Panc1 (cell line): ENCODE measurements at places on chromosomes 7 and 10. TPM values are rescaled to one million over a fixed set of nuclear protein-coding genes. Genes with fewer than 3 reads are reported as not detected.

SLC16A9 gene
- total RNA-seq = 0.13 TPM

LIPF gene
- total RNA-seq = not detected

HOXA9 gene
- total RNA-seq = not detected

CC2D2B gene
- total RNA-seq = 0.21 TPM

TYW1B gene
- 2.3 TPM for total RNA-seq

NDUFB8 gene
- total RNA-seq = 242 TPM

IKZF1 gene
- 0.77 TPM for total RNA-seq

RELN gene
- total RNA-seq = 0.10 TPM

NDUFA5 gene
- 53.4 TPM for total RNA-seq

EMX2 gene
- not detected for total RNA-seq

PRF1 gene
- not detected for total RNA-seq

- no peak for DNase-seq
Observed at GRCh38 chr7:103551016-103551415, 105.0 kb upstream of the SLC26A5 start.

GRCh38 chr7:81206217-81206616 is 287.4 kb upstream of the SEMA3C start:
- DNase-seq = no peak

DNA sequence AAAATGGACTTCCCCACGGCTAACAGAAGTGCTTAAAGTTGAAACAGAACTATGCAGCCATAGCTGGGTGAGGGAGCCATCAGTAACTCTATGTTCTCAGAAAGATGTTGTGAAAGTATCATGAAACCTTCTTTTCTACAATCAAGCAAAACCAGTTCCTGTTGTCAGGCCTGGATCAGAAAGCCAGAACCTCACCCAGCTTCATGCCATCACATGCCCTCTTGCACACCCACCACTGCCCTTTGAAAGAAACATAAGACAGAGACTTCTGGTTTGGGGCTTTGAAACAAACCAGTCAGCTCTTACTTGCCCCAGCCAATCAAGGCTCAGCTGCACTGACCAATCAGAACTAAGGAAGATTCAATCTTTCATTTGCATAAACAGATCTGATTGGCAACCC is 230.8 kb upstream of the FERD3L start:
- DNase-seq = no peak

DNA sequence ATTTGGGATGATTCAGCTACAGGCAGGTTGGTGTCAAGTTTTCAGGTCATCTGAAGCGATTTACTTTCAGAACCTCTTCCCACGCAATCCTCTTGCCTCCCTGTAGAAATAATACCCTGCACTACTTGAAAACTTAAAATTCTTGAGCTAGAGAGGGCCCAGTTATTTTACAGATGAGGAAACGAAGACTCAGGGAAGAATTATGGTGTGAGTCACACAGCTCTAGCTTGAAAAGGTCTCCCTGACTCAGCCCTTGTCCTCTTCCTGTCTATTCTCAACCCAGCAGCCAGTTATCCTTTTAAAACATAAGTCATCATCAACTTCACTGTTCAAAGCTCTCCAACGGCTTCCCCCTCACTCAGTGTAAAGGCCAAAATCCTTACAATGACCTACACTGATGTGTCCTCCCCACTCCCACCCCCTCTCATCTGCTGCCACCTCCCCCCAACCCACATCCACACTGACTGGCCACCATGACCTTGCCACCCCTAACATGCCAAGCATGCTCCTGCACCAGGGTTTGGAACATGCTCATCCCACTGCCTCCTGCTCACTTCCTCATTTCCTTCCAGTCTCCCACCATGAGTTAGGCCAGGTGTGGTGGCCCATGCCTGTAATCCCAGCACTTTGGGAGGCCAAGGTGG is 3.4 kb downstream of the DNMBP start:
- peak; percentile 92 for DNase-seq

DNA sequence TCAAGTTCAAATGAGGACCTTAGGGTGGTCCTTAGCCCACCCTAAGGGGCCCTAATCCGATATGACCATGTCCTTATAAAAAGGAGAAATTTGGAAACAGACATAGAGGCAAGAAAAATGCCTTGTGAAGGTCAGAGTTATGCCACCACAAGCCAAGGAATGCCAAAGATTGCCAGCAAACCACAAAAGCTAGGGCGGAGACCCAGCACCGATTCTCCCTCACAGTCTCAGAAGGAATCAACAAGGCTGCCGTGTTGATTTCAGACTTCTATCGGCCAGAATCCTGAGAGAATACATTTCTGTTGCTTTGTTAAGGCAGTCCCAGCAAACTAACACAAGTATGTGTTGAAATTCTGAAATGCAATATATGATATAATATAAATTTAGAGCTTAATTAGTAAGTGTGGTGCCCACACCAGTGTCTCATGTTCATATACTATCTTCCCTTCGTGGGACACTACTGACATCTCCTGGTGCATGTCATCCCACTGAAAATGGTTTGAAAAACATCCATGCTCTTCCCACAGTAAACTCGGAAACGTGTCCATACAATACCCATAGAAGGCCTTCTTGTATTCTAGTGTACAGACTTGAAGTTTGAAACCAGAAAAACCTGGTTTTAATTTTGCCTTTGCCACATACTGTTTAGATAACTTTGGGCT is 349.0 kb downstream of the TNS3 start:
- no peak for DNase-seq

- DNase-seq = no peak
Observed at GRCh38 chr10:78383378-78384048, 349.9 kb downstream of the RPS24 start.

DNA sequence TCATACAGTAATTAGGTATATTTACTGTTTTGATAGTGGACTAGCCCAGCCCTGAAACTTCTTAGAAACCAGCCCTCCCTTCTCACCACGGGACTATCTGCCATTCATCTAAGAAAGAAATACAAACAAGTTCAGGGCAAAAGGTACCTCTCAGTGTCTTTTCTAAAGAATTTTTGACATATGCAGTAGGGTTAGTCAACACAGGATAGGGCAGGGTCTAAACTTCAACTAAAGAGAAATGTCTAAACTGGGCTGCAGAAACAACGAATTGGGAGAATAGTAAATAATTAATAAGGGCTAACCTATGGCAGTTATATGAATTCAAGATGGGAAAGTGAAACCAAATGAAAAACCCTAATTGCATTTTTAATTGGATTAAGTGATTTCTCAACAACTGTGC is 496.6 kb downstream of the INHBA start:
- DNase-seq = no peak

- peak; percentile 17 for DNase-seq
Observed at GRCh38 chr7:47938574-47939165, 9.6 kb downstream of the PKD1L1 start.

DNA sequence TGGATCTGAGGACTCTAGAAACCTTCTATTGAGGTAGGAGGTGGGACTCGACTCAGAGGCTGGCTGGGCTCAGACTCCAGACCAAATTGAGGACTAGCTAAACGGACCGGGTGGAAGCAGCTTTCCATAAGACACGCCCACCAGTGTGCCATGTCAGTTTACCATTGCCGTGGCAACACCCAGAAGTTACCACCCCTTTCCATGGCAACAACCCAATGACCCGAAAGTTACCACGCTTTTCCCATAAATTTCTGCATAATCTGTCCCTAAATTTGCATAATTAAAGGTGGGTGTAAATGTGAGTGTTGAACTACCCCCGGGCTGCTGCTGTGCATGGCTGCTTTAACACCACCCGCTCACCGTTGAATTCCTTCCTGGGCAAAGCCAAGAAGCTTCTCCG is 58.9 kb downstream of the MICALL2 start:
- no peak for DNase-seq

DNA sequence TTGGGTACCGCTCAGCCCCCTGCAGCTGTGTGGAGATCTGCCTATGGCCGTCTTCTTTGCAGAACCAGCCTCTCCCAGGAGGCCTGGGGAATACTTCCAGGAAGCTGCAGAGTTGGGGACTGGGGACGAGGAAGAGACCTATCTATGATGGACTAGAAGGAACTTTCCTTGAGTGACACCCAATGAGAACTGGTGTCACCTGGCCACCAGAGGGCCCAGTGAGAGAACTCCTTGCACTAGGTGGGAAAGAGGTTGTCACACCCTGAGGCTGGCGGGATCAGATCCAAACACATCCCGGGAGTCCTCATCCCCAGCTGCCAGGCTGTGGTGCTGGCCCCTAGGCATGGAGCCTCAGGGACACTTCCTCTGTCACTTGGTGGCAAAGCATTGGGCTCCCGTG is 4.9 kb upstream of the GRID2IP start:
- no peak for DNase-seq

DNA sequence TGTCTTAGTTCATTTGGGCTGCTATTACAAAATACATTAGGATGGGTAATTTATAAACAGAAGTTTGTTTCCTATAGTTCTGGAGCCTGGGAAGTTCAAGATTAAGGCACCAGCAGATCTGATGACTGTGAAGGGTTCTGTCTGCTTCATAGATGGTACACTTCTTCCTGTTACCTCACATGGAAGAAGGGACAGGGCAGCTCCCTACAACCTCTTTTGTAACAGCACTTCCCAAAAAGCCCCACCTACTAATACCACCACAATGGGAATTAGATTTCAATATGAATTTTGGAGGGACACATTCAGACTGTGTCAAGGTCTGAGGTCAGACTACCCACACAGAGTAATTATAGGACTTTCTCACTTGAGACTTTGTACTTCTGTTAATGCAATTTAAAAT is 260.3 kb downstream of the ARHGAP12 start:
- no peak for DNase-seq

- DNase-seq = no peak
Observed at GRCh38 chr7:99218406-99219184, 10.7 kb upstream of the KPNA7 start.

DNA sequence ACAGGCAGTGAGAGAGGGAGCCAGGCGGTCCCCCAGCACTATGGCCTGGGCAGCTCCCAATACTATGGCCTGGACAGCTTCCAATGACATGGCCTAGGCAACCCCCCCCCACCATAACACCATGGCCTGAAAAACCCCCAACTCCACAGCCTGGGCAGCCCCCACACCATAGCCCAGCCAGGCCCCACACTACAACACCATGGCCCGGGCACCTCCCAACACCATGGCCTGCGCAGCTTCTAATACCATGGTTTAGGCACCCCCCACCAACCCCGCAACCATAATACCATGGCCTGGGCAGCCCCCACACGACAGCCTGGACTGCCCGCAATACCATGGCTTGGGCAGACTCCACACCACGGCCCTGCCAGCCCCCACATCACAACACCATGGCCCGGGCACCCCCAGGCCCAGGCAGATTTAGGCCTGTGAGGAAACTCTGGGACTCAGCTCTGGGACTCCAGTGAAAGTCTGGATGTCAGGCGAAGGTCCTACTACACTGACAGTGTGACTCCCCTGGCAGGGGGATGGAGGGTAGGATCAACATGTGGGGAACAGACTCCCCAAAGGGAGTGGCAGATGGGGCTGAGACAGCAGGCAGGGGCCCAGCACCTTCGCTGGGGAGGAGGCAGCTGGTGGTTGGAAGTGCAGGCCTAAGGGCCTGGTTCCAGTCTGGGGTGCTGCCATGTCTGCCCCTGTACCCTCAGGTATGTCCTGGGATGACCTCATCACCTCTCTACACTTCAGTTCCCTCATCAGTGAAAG is 8.7 kb downstream of the CPXM2 start:
- no peak for DNase-seq

DNA sequence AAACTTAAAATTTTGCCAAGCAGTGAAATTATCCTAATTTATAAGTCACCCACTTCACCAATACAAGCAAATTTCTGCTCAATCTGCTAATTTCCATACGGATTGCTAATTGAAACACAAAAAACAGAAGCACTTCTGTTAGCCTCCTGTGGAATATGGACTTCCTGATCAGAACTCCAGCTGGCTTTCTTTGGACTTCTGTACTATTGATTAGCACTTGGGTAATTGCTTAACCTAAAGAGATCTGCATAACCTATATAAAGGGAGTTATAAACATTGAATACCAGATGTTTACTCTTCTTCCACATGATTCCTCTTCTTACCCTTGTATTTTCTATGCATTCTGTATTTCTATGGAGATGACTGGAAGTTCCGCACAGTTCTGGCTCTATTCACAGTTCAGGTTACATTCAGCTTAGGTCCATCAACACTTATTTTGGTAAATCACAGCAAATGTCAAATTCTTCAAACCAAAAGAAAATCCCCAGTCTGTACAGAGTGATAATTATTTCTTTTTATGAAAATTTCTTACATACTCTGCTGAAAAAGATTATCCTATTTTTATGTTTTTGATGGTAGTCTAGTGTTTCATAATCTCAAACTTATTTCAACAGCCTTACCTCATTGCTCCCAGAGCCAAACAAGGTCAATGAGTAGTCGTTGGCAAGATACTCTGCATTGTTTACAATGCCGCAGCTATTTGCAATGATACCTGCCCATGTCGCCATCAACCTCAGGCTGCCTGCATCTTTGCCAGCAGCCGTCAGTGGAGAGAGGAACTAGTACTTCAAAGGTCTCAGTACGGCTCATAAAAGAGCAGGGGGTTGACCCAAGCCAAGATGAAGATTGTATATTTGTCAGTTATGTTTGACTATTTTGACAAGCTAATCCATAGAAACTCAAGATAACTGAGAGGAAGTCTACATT is 225.6 kb downstream of the AHR start:
- DNase-seq = peak; percentile 64

DNA sequence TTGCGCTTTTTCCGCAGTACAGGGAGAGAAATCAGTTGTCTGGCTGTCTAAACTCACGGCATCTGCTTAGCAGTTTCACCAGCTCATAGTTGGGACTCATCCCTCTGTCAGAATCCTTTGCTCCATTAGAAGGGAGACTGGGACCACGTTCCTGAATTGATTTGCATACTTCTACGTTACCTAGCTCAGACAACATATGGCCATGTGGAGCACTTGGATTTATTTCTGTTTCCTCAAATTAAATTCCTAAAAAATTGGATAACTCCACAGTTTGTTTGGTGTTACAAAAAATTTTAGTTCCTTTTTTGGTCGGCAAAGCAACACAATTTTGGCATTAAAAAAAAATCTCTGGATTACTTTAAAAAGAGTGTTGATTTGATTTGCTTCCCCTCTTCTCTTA is 614.0 kb downstream of the AUTS2 start:
- DNase-seq = no peak

- DNase-seq = no peak
Observed at GRCh38 chr10:131078131-131078881, 233.2 kb downstream of the TCERG1L start.

DNA sequence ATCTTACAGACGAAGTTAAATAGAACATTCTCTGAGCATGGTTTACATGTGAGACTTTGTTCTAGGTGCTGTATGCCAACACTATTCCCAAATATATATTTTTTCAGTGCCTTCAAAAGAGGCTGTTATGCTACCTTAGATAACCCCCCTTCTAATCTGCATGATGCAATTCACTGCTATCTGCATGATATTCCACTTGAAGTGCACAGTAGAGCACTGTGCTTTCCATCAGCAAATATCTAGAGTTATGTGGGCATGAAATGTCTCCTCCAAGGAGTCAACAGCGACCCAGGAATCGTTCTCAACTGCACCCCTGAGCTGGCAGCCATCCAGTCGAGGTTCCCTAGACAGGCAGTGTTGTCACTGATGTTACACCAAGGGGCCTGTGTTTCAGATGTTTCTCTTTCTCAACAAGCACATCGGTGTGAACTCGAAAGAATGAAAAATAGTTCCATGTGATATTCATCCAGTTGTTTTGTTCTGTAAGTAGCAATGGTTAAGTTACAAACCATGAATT is 88.3 kb downstream of the PDE1C start:
- DNase-seq = no peak
